ENCODE measurements at places on chromosomes 7 and 10.

- no peak for DNase-seq
Observed at GRCh38 chr7:69625238-69625637, 27.0 kb downstream of the AUTS2 start.

DNA sequence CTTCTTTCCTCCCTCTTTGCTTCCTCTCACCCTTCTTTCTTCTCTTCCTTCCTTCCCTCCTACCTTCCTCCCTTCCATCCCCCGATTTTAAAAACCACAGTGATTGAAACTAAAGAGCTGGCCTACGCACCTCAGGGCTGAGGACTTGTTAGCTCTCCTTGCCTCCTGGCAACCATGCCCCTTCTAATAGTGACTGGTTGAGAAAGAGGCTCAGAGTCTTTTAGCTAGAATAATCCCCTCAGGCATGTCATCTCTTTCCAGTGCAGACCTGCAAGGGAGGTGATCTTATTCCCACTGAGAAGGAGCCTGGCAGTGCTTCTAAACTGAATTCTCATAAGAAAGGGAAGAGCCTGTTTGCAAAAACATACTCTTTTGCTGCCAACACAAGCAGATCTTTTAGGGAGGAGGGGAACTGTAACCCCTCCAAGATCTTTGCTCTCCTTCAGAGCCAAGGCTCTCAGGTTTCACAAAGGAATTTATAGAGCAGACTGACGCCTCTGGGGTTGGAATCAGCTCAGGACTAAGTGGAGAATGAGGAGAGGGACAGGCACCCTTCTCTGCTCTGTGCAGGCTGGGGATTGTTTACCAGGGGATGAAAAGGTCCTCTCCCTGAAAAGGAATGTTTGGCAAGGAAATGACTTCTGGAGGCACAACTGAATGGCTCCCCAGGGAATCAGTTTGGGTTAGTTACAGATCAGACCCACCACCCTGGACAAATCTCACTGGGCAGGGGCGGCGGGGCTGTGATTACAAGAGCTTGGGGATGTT lies 9.4 kb upstream of the ANKRD1 start:
- no peak for DNase-seq

- DNase-seq = no peak
Observed at GRCh38 chr10:78292982-78293865, 259.6 kb downstream of the RPS24 start.

GRCh38 chr7:134367956-134368749 lies 51.4 kb upstream of the SLC35B4 start:
- no peak for DNase-seq

DNA sequence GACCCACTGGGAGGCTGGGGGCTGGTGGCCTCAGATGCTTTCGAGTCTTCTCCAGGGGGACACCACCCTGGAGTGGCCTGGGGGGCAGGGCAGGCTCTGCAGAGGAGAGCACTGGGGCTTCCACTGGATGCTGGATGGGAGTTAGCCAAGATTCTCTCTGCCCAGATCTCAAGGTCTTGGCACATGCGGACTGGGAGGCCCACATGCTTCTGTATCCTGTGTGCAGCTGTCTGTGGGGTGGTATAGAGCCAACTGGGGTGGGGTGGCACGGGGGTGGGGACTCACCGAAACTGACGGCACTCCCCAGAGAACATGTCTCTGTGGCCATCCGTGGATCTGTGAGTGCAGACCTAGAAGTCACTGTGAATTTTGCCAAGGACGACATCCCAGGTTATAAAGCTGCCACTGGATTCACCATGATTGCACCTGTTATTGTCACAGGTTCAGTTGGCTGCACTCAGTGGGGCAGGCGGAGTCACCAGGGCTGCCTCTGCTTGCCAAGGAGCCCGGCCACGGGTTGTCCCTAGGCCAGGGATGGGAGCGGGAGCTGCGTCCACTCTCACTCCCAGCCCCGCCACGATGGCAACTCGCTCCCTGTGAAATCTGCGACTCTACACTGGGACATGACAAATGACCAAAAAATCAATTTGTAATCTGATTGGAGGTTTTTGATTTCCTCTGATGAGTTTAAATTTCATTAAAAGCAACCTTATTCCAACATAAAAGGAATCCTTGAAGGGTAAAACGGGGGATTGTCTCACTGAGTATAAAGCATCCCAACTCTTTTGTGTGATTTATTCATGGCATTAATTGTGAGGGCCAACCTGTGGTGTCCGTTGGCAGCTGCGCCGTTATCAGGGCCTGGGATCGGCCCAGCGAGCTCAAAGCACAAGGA lies 131.3 kb downstream of the EBF3 start:
- no peak for DNase-seq

GRCh38 chr10:124345521-124345920 lies 73.2 kb downstream of the OAT start:
- no peak for DNase-seq

DNA sequence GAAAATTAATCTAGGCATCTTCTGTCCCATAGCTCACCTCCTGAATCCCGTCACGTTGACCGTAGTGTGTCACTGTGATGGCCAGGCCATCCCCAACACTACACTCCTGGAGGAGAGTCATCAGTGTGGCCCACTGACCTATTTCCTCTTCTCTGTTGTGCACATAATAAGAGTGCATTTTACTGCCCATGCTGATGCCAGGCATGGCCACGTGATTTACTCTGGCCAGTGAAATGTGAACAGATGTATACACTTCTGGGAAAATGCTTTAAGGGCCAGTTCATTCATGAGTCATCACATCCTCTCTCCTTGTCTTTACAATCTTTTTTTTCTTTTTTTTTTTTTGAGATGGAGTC lies 101.9 kb upstream of the PIP4K2A start:
- DNase-seq = no peak

DNA sequence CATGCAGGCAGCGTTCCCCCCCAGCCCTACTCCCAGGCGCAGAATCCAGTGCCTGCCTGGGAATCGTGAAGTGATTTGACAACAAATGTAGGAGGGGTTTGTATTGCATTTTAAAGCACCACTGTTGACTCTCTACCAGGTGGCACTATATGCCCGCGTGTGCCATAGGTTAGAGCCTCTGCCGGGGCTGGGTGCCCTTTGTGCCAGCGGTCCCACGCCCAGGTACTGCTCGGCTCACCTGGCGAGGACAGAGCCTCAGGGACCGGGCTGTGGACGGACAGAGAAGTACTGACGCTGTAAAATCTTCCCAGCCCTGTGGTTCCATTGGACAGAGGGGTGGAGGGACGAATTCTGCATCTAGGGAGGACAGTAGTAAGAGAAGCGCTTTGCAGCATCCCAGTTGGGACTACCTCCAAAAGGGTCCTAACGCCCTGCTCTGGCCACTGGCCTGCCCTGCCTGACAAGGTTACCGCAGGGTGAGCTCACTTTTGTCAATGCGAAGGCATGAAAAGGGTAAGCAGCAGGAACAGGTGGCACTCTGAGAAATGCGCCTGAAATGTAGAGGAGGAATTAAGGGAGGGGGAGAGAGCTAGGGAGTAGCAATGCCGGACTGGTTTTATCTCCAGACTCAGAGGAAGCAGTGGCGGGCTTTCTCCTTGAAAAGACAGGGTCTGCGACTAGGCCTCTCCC lies 788 bp upstream of the CACNA2D1 start:
- no peak for DNase-seq

DNA sequence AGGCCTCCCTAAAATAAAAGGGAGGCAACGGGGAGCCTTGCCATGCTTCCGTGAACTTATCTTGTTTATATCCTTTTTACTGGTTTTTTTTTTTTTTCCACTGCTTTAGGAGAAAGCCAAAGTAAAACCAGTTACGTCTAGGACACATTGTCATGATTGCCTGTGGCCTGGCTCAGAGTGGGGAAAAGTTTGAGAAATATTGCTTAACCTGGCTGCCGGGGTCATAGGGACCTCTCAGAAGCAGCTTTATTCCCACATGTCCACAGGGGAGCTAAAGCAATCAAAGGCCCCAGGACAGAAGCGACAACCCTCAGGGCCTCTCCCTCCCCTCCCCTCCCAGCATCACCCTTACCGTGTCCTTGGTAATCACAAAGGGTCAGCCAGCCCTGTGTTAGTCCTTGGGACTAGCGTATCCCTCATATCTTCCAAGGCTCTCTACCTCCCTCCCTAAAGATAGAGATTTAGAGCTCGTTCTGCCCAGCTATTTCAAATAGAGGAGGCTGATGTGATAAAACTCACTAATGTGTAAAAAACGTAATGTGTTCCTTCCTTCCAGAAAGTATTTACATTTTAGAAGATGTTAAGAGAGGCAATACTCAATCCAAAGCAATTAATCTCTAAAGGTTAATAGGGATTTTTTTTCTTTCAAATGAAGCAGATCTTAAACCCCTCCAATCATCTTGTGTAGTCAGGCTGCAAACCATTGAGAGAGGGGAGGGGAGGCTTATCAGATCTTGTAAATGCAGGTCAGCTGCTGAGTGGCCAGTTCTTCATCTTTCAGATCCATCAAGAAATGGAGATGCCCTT lies 64.8 kb upstream of the PRKAR2B start:
- DNase-seq = no peak

DNA sequence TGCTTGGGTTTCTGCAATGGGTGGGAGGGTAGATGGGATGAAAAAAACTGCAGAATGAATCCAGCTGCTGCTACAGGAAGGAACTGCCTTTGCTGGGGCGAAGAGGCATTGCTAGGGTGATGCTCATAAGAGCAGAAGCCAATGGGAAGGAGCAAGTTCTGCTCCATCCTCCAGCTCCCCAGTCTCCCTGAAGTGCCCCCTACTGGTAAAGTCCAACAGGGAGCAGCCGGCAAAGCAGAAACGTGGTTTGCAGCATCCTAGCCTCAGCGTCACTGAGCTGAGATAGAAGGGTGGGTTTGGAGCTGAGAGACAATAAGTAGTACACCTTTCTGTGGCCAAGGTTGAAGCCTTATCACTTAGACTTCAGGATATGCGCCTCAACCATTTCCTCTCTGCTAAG lies 220.5 kb downstream of the CCSER2 start:
- DNase-seq = no peak

GRCh38 chr10:35961501-35961900 lies 319.4 kb upstream of the FZD8 start:
- DNase-seq = no peak
